ENCODE measurements at places on chromosomes 3 and 15.

DNA sequence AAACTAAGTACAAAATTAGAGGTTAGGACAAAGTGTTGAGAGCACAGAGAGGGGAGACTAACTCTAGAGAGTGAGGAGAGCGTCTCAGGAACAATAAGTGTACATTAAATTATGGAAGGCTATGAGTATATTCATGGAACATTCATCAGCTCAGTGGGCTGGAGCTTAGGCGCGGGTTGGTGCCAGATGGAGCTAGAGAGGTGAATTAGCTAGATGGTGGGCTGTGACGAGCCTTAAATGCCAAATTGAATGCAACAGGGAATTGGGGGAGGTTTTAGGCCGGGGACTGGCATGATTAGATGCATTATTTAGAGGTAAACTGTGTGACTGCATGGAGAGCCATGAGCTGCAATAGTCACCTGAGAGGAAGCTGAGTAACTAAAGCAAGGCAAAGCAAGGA is 97.1 kb downstream of the TMEM108 start:
- DNase-seq, result no peak

- DNase-seq, result peak; percentile 36
Observed at GRCh38 chr15:56772868-56773639, 39.7 kb upstream of the ZNF280D start.

GRCh38 chr15:51229907-51230330 is 108.5 kb downstream of the CYP19A1 start:
- peak; percentile 63 for DNase-seq

DNA sequence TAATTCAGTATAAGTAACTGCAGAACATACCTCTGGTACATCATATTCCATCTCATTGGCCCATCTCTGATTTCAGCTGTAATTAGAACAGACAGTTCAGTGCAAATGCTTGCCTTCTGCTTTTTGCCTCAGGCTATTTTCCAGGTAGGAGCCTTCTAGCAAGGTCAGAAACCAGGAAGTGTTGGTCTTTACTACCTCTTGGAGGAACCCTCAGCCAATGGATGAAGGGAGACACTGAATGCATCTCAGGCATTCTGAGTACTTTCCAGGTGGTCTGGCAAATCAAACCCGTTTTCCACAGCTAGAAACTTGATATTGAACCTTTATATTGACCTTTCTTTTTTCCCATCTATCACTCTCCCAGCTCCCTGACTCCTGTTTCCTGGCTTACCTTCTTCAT is 348.5 kb upstream of the SOX2 start:
- DNase-seq, result no peak

- DNase-seq, result no peak
Observed at GRCh38 chr3:141246958-141247301, 15.3 kb downstream of the PXYLP1 start.

- DNase-seq, result no peak
Observed at GRCh38 chr3:100297784-100298183, 36.8 kb upstream of the NIT2 start.

- DNase-seq, result peak; percentile 59
Observed at GRCh38 chr3:185744997-185745843, 79.6 kb downstream of the IGF2BP2 start.

DNA sequence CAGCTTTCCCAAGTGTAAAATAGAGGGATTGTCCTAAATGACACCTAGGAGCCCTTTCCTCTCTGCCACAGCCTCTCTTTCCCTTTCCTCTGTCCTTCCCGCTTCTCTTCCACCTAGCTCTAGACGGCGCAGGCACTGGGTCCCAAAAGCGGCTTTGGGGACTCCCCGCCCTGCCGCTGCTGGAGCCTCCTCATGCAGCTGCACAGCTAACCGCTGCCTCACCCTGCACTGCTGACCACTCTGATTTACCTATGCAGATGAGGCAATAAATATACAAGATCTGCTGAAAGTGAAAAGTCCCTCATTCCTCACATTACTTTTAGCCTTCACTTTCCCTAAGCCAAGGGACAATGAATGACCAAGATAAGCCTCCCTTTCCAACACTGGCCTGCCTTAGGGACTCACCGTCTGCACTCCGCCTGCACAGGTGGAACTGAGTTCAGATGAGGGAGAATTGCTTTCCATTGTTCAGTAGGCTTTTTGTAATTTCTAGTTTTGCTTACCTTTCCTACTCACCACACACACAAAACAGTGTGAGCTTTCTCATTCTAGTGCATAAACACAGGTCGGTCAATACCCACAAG is 197.5 kb upstream of the BCL6 start:
- DNase-seq, result no peak

- no peak for DNase-seq
Observed at GRCh38 chr3:59578129-59578528, 528.3 kb upstream of the CFAP20DC start.

DNA sequence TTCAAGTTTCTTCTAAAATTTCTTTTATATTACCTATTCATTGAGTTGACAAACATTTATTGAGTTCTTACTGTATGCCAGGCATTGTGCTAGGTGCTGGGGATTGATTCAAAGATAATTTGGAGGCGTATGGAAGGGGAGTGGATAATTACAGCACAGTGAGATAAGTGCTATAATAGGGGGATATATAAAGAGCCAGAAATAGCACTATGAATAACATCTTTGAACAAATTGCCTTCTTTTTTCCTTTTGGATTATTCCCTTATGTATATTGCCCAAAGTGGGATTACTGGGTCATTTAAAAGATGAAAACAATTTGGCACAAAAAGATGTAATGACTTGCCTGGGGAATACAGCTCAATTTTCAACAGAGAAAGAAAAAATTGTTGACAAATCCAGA is 64.6 kb downstream of the LPP start:
- DNase-seq, result no peak

GRCh38 chr3:24522146-24522579 is 27.5 kb upstream of the THRB start:
- DNase-seq, result no peak

DNA sequence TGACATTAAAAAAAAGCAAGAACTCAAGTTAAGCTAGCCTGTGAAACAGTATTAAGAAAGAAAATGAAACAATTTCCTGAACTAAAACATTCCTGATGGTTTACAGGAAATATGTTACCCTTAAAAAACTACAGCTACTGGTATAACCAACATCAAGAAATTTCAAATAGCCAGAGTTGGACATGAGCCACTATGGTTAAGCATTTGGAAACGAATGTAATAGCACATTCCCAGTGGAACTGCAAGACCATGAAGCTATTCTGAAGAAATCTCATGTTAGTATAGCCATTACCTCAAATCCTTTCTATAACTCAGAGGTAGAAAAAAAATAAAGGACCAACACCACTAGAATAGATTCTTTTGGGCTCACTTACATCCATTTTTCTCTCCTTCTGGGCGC is 30.2 kb downstream of the CPNE4 start:
- DNase-seq, result no peak

DNA sequence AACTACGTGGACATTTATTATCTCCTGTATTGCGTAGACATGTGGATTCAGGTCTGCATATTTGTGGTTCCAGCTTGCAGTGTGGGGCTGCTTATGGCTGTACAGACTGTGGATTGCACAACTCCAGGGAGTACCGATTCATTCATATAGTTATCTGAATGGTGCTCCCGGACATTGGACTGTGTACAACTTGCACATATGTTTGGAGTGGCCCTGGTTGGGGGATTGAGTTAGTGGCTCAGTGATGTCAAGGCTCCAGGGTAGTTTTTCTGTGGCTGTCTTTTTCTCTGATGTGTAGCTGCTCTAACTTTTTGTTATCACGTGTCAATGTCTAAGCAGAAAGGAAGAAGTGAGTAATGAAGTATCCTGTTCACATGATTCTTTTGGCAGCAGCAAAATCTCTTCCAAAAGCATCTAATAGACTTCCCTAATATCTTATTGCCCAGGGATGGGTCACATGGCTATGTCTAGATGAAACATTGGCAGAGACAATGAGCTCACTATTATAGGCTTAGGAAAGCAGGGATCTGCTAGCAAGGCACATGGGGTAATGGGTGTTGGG is 15.8 kb downstream of the ST3GAL6 start:
- DNase-seq, result peak; percentile 85

- peak; percentile 49 for DNase-seq
Observed at GRCh38 chr3:188294113-188294512, 140.2 kb downstream of the LPP start.

DNA sequence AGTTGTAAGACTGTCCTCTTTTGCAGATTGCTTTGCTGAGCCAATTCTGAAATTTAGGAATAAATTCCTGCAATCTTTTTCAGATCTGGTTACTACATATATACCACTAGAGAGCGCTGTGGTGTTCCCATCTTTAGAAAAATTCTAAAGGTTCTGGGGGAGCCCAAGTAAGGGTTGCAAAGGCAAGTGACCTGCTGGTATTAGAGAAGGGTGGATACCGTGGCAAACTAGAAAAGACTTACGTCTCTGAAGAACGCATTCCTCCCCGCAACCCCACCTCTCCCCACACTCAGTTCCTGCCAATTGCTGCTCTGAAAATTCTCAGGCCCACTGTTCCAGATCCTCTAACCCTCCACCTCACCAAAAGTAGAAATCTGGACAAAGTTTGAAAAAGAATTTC is 48.5 kb downstream of the EFHB start:
- DNase-seq, result peak; percentile 74

GRCh38 chr3:141412087-141412935 is 44.0 kb downstream of the ZBTB38 start:
- peak; percentile 75 for DNase-seq

- peak; percentile 78 for DNase-seq
Observed at GRCh38 chr15:33700695-33701303, 267.5 kb upstream of the CHRM5 start.

DNA sequence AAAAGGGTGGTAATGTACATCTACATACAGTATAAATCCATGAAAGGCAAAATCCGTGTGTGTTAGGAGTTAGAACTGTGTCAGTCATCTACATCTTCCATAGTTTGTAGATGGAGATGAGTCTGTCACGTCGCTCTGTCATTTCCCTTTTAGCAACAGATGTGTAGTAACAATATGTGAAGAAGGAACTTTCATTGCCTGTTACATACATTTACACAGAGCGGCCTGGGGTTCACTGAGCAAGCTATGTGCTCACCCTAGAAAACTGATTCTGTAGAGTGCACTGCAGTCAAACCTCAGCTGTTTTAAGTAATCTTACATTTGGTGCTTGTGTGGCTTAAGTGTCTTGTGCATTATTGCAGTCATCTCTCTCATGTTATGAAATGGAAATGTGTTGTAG is 41.6 kb upstream of the AP3B2 start:
- DNase-seq, result peak; percentile 64

DNA sequence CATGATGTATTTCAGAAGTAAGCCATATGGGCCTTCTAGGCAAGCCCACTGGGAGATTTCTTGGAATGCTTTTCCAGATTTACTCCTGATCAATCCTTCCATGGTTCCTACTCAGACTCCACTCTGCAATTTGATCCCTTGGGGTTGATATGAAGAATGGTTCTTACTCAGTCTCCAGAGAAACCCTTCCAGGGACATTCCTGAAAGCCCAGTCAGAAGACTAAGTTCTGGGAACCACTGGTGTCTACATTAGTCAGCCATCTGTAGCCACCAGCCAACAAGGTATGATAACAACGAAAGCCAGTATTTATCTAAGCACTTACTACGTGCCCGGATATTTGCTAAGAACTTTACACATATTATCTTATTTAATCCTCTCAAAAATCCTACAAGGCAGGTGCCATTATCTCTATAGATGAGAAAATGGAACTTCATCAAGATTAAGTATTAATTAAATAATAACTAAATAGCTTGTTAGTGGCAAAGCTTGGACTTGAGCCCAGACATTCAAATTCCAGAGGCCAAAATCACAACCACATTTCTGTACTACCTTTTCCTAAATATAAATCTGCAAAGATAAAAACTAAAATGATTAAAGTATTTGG is 32.7 kb downstream of the ZNF385D start:
- DNase-seq, result no peak

DNA sequence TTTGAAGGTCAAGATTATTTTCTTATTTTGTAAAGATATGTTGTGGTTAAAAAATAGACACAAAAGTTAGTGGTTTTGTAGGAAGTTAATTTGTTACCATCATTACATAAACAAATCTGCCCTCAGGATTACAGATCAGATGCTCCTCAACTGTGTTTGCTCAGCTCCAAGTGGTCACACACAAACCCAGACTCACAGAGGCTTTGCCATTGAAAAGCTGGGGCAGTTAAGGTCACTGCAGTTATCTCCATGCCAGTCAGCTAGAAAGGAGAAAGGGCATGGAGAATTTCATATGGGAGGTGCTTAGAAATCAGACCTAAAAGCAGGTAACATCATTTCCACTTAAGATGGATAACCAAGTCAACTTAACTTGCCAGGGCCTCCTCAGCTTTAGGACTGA is 825.7 kb upstream of the GBE1 start:
- no peak for DNase-seq

GRCh38 chr15:31473385-31474058 is 146.9 kb downstream of the KLF13 start:
- DNase-seq, result no peak

GRCh38 chr15:70291305-70292075 is 193.8 kb upstream of the TLE3 start:
- no peak for DNase-seq

GRCh38 chr15:83570756-83571155 is 83.2 kb upstream of the ADAMTSL3 start:
- no peak for DNase-seq

DNA sequence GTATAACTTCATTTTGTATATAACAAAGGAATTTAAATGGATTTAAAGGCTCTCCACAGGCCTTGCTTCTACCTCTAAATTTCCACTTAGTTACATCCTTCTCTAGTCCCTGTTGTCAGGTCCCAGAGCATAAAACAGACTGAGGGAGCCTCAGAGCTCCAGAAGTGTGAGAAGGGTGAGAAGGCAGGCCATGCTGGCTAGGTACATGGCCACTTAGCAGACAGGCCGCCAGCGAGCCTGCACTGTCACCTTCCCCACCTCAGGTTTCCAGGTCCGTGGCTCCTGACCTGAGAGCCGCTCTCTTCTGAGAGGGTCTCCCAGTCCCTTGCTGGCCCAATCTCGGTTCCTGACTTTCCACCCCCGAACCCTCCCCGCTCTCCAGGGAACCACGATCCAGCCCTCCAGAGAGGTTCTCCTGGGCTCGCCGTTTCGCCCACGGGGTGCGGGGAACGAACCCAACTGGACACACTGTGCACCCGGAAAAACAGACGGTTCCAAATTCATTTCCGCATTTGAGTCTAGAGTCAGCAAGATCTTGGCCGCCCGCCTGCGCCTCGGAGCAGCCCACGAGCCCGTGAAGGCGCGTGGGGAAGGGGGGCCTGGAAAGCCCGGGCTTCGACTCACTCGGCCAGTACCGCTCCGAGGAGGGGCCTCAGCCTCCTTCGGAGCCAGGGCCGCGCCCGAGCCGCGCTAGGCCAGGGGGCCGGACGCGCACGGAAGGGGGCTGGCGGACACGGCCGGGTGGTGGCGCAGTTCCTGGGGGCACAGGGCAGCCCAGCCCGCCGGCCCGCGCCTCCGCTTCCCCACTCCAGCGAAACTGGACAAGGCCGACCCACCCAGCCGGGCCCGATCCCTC is 16.7 kb upstream of the SOX2 start:
- no peak for DNase-seq
